AG08396 (cell line): ENCODE measurements at places on chromosomes 5 and 9.

GRCh38 chr9:35254237-35254636, 92.4 kb downstream of the UNC13B start:
- no peak for DNase-seq

GRCh38 chr9:35158501-35159280, 3.1 kb upstream of the UNC13B start:
- no peak for DNase-seq

DNA sequence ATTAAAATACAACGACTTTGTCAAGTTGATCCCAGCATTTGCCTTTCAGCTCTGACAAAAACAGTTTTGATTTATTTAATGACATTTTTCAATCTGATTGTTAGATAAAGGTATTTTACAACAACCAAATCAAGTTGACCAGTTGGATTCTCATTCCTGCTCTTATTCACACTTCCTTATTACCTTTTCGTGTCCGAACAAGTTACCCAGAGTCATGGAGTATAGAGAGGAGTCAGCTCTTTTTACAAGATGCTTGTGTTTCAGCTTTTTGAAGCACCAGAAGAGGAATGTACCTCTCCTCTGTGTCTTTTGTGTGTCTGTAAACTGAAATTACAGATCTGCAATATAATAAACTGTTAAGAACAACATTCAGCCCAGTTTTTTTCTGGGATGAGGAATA, 151.3 kb upstream of the TMEM161B start:
- no peak for DNase-seq

- DNase-seq = no peak
Observed at GRCh38 chr9:110290001-110290400, 33.7 kb upstream of the TXN start.

GRCh38 chr5:3230941-3231340, 364.7 kb upstream of the IRX1 start:
- no peak for DNase-seq

DNA sequence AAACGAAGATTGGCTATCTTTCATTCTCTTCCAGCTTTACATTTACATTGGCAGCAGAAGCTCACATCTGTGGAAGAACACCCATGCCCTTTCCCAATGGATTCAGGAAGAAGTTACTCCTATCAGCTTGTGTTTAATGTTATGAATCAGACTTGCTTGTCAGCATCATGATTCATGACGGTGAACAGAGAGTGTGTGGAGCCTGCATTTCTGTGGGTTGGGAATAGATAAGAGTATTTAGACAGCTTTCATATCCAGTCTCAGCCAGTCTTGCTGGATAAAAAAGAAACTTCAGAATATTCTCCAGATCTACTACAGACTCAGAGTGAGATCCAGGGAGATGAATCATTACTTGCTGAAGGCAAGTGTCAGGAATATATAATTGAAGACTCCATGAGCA, 812.9 kb upstream of the ZNF608 start:
- DNase-seq = peak; percentile 62

DNA sequence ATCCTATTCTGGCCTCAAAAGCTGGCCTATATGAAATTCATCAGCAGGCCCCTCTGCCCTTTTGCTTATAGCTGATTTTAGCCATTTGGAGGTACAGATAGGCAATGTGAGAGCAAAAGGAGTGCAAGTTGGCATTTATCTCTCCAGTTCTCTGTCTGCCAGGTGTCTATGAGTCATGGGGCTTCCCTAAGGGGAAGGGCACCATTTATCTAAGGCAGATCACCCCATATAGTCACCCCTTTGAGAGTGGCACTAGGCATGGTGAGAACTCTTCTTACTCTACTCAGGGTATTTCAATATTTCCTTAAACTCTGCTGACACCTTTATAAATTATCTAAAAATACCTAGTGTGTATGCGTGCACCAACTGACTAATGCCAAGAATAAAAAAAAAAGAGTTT, 314.7 kb upstream of the CDH6 start:
- no peak for DNase-seq

GRCh38 chr5:69492923-69493395, 369 bp downstream of the OCLN start:
- peak; percentile 52 for DNase-seq

DNA sequence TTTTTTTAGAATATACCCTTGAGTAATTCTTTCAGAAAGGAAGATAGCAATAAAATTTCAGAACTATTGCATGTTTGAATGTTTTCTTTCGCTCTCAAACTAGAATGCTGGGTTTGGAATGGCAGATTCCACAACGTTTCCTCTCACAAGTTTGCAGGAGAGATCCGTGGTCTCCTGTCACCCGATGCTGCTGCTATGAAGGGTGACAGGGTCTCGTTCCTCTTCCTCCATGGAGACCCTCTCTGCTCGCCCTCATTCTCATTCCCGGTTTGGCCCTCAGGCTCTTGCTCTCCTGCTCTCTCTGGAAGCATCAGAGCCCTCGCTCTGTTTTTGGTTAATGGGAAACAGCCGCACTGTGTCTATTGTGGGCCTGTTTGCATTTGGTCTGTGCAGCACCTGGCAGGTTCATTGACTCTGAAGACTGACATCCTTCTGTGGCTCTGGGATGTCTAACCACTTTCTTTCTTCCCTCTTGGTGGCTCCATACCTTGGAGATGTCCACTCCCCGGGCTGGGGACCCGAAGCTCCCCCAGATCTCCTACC, 12.6 kb upstream of the FAM163B start:
- no peak for DNase-seq

GRCh38 chr5:77367741-77368140, 124.4 kb downstream of the WDR41 start:
- DNase-seq = no peak

GRCh38 chr9:73059247-73059646, 92.4 kb upstream of the ANXA1 start:
- no peak for DNase-seq

DNA sequence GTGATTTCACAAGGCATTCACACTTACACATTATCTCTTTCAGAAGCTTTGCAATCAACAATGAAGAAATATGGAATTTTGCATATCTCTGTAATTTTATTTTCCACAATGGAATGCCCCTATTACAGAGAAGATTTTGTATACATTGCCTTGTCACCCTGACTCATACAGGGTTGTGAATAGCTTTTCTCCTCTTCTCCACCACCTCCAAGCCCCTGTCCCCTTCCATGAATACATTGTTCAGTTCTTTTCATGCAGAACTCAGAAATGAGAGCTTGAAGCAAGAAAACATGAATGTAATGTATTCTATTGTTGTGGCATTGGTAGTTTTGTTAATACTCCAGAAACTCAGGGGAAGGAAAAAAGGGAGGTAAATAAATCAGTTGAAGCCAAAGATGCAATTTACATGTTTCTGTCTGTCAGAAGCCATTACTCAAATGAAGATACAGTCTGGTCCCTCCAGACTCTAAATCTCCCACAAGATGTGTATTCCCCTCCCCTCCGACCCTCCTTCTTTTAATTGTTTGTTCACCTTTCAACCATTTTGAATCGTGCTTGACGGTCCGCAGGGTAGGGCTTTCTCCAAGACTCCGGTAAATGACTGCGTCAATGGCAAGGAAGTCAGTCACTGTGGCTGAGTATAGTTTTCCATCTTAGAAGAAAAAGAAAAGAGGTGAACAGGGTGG, 86.1 kb downstream of the SEMA6A start:
- no peak for DNase-seq

GRCh38 chr9:74963056-74963455, 10.3 kb upstream of the C9orf40 start:
- DNase-seq = no peak

- DNase-seq = peak; percentile 47
Observed at GRCh38 chr9:35605351-35606137, 482 bp downstream of the TESK1 start.

DNA sequence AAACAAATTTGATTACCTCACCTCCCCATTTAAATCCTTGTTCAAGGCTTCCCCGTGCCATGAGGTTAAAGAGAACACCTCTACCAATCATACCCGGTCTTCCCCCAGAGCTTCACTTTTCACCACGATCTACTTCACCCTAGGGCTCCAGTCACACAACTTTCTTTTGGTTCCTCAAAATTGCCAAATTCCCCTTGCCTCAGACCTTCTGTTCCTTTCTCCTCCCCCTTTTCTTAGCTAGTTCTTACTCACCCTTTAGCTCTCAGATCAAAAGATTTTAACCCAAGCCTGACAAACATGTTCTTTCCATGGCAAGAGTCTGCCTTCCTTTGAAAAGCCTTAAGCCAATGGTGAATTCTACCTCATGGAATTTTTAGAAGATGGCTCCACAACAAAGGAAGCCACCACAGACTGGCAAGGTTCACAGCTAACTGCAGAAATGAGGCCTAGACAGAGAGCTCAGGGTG, 56.7 kb downstream of the MAPKAP1 start:
- peak; percentile 29 for DNase-seq

GRCh38 chr5:150497274-150497988, 10.5 kb upstream of the NDST1 start:
- DNase-seq = peak; percentile 94
